ENCODE measurements at places on chromosomes 6 and 20. TPM values are rescaled to one million over a fixed set of nuclear protein-coding genes. Genes with fewer than 3 reads are reported as not detected.

GRCh38 chr6:19558201-19558600 lies 279.0 kb upstream of the ID4 start:
- no peak for DNase-seq

DNA sequence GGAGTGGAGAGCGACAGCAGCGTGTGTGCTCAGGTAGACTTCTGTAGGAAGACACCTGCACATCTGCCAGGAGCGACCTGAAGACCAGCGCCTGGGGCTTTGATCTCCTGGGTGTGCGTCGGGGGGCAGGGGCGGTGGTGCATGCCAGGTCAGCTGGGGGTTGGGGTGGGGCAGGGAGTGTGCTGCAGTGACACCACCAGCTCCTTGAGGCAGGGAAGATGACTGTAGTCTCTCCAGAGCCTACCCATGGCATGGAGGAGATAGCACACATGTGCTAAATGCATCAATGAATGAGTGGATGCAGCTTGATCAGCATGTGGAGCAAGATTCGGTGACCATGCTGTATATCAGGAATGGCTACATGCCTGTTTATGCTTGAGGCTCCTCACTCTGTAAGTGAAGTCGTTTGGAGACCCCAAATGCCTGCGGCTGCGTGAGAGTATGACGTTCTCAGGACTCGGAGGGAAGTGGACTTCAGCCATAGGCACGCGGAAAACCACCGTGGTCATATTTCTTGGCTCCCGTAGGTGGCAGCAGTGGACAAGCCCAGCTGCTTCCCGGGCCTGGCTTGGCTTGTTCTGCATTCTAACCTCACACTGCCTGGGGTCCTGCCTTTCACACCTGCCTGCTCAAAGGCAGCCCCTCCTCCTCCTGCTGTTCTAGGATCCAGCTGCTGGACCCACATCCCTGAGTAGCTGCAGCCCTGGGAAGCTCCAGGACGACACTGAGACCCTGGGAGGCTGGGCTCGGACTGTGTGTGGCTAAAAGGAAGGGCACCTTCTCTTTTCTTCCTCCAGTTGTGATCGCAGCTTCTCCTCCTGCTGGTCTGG lies 39.4 kb upstream of the KCNK16 start:
- DNase-seq = peak; percentile 58

- no peak for DNase-seq
Measured at GRCh38 chr6:91926827-91927226, 1340.0 kb upstream of the MAP3K7 start.

GRCh38 chr6:53464927-53465460 lies 79.9 kb downstream of the GCLC start:
- peak; percentile 10 for DNase-seq

GRCh38 chr6:72976484-72976883 lies 248.8 kb downstream of the KHDC1L start:
- DNase-seq = no peak

- DNase-seq = no peak
Measured at GRCh38 chr6:77037439-77037838, 425.9 kb downstream of the HTR1B start.

DNA sequence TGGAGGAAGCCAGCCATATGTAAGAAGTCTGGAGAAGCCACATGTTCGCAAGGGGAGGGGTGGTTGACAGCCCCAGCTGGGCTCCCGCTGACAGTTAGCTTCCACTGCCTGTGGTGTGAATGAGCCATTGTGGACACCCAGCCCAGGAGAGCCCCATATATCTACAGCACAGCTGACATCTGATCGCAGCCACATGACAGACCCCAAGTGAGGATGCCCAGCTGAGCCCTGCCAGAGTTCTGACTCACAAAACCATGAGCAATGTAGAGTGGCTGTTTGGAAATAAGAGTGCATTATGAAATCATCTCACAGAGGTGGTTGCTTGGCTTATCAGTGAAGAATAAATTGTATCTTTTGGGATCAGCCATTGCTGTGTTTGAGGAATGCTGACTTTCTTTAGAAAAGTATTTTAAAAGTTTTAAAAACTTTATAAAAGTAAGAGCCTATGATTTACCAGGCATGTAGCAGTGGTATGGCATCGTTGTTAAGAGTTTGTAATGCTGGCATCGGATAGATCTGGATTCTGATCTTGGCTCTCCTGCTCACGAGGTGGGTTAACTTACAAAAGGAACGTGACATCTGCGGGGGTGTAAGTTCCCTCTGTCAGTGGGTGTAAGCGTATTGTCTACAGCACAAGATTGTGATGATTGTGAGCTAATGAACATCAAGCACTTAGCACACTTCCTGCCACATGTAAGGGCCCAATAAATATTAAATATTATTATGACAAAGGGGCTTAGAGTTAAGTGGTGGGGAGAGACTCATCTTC lies 24.1 kb downstream of the CFAP61 start:
- DNase-seq = peak; percentile 70

DNA sequence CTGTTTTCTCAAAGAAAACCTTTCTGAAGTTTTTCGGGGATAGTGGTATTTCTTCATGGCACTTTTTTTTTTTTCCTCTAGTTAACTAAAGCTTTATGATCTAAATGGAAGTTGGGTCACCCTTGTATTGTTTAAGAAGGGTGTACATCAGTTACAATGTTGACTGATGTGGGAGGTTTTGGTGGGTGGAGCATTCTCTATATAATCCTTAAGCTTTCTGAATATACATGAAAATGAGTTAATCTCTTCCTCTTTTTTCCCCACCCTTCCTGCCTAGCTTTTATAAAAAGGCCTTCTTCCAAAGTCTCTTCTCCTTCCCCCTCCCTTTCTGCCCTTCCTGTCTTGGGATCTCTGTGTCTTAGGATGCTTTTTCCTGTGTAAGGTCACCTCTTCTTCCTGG lies 47.2 kb downstream of the DHX35 start:
- no peak for DNase-seq

- peak; percentile 64 for DNase-seq
Measured at GRCh38 chr20:18224968-18225568, 63.3 kb upstream of the ZNF133 start.

DNA sequence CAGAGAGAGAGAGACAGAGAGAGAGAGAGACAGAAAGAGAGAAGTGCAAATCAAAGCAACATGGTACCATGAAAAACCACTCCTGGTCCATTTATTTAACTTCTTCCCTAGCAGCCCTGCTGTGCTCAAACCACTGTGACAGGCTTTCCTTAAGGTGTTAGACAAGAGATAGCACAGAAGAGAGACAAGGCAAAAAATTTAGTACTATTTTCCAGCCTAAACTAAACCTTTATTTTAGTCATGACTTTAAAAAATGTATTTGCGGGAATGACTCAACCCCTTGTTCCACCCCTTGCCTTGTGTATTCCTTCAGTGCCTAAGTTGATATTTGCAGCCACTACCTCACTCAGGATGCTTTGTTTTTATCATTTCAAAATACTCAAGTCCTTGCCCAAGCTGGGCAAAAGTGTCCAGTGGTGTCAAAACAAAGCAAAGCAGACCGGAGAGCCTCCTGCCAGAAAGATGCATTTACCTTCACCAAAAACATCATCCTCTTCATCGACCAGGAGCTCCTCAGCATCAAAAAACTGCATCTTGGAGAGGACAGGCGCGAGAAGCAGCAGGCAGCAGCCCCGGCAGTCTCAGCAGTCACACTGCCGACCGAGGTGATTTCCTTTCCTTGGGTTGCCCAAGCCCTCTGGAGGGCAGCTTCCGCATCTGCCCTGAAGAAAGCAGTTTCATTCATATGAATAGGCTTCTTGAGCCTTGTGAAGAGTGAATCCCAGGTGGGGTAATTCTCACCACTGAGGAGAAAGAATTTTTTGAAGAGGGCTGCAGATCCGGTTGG lies at the start of gene RIPOR2:
Gene RIPOR2 (minus strand): TSS at position 595 of the 787 bp plus-strand sequence. CDS start 62 bp downstream, at position 533.
- DNase-seq = peak; percentile 50

GRCh38 chr6:128350416-128351254 lies 169.8 kb downstream of the PTPRK start:
- DNase-seq = peak; percentile 49

GRCh38 chr20:57698867-57699275 lies 10.9 kb downstream of the PMEPA1 start:
- no peak for DNase-seq

- no peak for DNase-seq
Measured at GRCh38 chr6:85041376-85041775, 277.0 kb upstream of the TBX18 start.

DNA sequence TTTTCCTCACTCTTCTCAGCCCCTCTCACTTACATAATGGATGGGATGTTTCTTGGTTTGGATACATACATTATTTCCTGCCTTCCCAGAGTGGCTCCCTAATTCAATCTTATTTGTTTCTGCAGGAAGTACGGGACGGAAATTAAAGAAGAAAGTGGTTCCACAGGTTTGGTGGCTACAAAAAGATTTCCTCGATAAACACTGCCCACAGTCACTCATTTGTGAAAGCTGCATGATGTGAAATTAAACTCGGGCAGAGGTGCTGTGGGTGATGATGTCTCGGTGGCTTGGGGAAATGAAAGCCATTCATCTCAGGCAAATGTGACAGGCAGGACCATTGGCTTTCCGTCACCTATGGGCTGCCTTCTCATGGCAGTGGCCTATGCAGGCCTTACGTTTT lies 119.5 kb upstream of the KCNG1 start:
- DNase-seq = no peak

DNA sequence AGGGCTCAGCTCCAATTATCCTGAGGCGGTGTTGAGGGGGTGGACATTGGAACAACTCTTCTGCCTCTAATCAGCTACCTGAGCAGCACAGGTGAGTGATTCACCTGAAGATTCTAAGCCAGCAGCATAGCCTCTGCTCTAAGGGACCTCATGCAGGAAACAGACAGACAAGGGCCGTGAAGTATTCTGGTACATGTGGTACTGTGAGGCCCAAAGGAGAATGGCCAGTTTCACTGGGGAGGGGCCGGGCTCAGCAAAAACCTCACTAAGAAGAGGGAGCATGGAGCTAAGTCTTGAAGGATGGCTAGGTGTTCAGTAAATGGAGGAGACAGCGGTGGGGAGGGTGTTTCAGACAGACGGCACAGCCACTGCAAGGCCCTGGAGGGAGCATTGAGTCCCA lies 58.5 kb upstream of the CCDC167 start:
- no peak for DNase-seq

GRCh38 chr6:42694586-42694985 lies 27.8 kb downstream of the PRPH2 start:
- peak; percentile 67 for DNase-seq

- DNase-seq = no peak
Measured at GRCh38 chr6:85684809-85685171, 42.1 kb upstream of the SYNCRIP start.

GRCh38 chr6:158016571-158017383 lies 35.1 kb downstream of the SYNJ2 start:
- DNase-seq = no peak

DNA sequence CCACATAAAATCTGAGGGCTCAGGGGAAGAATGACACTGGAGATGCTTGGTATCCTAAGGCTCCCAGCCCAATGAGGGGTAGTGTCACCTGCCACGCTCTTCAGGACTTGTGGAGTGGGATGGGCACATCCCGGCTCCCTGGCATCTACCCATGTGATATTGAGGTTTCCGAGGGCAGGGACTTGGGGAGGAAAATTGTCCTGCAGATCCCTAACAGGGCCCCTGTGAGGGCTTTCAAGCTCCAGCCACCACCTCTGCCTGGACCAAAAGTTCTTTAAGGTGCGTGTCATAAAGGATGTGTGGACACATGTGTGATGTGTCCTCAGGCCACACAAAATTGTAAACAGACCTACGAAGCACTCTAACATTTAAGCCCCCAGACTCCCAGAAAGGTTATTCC lies 2.5 kb downstream of the SCML4 start:
- no peak for DNase-seq

DNA sequence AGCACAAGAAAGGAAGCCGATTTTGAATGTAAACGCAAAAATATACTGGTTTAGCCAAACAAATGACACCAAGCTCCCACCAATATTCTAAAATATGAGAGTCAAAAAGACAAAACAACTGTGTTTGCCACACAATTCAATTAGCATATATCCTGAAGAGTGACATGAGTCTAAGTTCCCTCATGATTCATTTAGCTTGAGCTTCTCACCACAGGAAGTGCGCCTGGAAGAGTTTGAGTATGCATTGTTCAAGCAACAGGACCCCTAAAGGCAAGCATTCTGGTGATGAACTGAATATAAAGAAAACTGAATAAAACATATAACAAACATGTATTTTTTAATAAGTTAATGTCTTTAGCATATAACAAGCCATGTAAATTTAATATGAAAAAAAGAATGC lies 115.2 kb upstream of the RUNX2 start:
- no peak for DNase-seq

DNA sequence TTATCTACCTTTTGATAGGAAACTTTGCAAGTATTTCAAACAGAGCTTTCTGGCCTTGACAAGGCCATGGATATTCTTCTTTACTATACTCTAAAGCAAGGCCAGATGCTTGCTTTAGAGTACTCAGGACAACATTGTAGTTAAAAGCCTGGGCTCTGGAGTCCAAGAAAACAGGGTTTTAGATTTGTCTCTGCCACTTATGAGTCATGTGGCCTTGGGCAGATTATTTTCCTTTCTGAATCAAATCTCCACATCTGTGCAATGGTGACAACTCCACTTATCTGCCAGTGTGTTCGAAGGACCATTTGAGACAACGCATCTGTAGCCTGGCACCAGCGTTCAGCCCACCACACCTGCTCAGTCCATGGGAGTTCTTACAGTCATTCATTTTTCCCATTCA lies 265.9 kb upstream of the RIN2 start:
- DNase-seq = no peak

DNA sequence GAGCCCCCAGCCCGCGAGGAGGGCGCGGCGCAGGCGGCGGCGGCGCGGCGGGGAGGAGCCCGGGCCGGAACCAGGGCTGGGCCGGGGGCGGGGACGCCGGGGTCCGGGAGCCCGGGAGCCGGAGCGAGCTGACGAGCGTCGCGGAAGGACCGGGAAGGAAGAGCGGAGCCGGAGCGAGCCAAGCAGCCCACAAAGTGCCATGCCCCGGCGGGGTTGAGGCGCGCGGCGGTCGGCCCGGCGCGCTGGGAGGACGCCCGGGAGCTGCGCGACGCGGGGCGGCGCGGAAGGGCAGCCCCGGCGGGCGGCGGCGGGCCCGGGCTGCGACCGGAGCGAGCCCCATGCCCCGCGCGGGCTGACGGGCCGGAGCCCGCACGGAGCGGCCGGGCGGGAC lies 289 bp downstream of the FOXP4 start:
- no peak for DNase-seq

FAM162B gene
- total RNA-seq = 3.2 TPM

LY6G6D gene
- not detected for total RNA-seq

COL20A1 gene
- total RNA-seq = not detected

SMLR1 gene
- total RNA-seq = not detected

MRAP2 gene
- under 0.01 TPM for total RNA-seq

PRL gene
- not detected for total RNA-seq

MUC21 gene
- total RNA-seq = not detected

BPHL gene
- total RNA-seq = 16.3 TPM

SLC22A2 gene
- not detected for total RNA-seq

GGTLC1 gene
- not detected for total RNA-seq

CYP21A2 gene
- not detected for total RNA-seq
